ENCODE measurements at places on chromosomes 3 and 15.

- no peak for DNase-seq
These were observed 232.2 kb downstream of the UBE2E2 start for GRCh38 chr3:23435318-23435717.

DNA sequence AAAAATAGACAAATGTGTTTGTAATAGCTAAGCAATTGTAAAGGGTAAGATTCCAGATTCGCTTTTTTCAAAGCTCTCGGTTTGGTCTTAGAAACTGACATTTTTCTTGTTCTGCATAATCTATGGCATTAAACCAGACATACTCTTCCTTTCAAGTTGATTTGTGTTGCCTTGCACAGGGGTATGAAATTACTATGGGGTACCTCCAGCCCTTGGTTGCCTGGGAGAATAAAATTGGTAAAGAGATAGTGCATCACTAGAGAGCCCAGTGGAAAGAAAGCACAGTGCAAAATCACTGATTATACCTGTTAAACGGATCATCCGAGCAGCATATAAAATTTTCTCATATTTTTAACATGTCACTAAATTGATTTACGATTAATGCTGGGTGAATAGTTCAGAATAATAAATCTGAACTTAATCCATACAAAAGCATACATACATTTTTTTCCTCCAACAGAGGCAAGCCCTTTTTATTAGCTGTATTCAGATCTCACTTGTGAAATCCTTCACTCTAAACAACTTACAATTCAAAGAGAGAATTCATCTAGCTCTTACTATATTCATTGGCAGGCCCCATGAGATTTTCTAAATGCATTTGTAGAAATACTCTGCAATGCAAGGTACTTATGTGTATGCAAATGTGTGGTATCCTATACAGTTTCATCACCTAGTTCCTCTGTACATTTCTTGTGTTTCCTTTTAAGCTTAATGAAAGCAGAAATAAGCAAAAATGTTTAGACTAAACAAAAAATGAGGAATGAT, 224.4 kb downstream of the ROBO1 start:
- DNase-seq, result no peak

- no peak for DNase-seq
These were observed 296 bp downstream of the TPRA1 start for GRCh38 chr3:127590282-127590592.

GRCh38 chr3:62049033-62049432, 324.3 kb downstream of the FEZF2 start:
- no peak for DNase-seq

DNA sequence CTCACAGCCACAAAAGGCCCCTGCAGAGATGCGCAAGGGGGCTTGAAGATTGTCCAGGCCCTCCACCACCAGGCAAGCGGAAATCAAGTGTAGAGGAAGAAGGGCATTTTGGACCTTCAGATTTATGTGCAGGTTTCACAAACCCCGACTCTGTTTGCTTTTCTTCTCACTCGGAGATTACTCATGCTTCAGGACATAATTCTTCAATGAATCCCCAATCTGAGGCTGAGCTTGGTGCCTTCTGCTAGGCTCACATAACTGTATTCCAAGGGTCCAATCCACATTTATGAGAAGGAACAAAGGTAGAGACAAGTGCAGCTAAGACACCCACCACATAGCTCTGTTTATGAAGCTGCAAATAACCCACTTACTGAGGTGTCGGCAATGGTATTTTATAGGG, 50.6 kb upstream of the NMNAT3 start:
- no peak for DNase-seq

DNA sequence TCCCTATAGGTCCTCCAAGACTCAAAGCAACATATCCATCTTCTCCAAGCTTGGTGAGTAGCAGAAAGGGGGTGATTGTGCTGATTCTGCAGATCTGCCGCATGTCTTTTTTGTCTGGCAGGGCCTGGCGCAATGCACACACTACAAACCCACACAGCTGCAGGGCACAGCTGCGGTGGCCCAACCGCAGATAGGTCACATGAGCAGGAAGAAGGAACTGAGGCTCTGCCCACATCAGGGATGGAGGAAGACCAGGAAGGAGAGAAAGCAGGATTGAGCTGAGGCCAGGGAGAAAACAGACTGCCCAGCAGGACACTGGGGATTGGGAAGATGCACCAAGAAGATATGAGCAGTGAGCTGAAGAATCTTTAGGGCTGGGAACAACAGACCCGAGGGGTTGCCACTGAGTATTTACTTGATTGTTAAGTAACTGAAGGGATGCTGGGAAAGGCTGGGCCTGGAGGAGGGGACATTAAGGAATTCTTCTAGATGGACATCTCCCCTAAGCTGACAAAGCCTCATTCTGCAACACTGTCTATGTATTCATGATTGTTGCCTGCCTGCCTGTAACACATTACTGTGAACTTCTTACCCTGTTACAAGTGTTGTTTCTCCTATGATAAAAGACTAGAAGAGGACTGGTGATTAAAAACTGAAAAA, 126.7 kb downstream of the MYLK start:
- no peak for DNase-seq

DNA sequence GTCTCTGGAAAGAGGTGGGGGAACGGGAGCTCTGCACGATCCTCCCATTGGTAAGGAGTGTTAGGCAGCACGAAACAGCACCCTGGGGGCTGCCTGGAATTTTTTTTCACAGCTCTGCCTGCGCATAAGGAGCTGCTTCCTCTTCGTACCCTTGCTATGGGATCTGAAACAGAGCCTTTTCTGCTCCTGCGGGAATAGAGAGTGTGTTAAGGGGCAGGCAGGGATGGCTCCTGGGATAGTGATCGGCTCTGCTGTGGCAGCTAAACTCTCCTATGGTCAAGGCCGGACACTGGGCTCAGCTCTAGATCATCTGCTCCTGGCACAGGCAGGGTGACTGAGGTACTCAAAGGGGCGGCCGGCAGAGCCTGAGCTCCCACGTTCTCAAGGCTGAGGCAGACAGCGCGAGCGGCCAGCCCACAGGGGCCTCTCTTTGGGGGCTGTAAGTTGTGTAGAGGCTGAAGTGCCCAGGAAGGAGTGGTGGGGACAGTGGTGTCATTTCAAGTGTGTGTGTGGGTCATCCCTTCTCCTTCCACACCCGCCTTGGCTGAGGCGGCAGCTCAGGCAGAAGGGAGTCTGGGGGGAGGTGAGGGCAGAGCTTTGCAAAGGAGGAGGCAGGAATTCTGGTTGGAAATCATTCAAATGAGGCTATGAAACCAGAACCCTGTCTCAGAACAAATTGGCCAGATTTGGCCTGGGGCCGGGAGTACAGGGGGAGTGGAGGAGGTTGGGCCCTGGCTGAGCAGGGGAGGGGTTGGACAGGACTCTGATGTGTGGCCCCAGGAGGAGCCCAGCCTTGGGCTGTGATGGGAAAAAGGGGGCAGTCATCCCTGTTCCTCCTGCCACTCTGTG, 31.0 kb downstream of the EPHB3 start:
- DNase-seq, result no peak

GRCh38 chr3:24351779-24352469, 142.7 kb downstream of the THRB start:
- no peak for DNase-seq

DNA sequence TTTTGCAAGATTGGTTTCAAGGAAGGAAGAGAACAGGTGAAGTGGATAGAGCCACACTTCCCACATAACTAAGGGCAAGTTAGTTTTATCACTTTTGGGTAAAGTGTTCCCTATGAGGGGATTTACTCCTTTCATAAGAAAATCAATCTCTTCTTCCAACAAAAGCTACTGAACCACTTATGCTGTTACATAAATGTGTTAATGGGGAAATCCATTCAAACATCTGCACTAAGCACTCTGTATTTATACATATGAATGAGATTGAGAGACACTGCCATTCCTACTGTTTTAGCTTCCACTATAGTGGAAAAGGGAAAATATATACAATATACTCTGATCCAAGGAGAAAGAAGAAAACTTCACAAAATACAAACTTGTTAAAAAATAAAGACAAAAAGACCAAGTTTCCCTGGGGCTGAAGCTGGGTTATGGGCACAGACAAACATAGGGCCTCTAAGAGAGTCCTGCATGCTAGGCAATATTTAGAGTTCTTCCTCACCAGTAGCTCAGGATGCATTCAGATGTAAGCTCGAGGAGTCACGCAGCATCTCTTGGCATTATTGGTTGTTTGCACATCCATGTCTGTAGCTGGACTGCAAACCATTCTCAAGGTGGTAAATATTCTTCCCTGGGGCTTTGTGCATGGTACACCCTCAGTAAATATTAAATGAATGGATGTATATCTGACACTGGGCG, 454.2 kb downstream of the FGF12 start:
- no peak for DNase-seq

DNA sequence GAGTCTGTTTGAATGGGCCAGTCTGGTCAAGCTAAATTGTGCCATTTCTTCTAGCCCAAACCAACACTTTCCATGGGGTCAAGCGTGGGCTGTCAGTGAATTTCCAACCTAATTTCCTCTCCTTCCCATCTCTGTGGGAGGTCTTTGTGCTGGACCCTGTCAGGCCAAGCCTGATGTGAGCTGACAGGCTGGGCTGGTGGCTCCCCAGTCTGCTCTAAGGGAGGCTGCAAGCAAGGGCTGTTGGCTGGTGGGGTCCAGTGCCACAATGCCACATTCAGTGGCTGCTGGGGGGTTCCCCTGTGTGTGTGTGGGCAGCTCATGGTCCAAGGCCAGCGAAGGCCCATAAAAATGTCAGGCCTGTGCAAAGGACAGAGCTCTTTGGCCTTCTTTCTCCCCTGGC, 216.1 kb downstream of the OPA1 start:
- no peak for DNase-seq

DNA sequence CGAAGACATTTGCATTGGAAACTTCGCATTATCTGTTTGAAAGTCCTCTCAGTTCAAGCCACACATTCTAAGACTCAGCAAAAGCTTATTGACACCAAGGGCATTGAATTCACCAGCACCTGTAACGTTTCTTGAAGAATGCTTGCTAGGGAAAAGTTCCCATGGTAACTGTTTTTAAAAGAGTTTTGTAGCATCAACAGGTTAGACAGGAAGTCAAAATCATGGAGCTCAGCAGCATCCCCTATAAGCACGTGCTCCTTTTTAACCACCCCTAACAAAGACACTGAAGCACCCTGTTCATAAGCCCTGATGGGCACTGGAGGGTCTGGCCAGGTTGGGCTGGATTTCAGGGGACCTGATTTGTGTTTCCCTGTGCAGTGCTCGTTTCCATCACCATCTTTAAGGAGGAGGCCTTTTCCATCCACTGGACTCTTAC, 229.7 kb upstream of the BHLHE40 start:
- DNase-seq, result no peak

DNA sequence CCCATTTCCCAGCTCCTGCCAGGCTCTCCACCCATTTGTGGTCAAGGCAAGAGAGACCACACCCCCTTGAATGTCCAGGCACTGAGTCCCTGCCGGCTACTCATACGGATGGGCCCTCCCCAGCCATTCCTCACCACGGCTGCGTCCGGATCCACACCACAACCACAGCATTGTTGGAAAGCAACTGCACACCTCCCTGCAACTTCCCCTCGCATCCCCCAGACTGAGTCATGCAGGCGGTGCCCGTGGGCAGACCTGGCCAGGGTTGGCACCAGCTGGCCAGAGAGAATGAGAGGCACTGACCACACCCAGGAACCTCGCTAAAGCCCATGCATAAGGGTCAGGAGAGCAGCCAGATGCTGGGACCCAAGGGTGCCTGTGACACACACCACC, 30.5 kb downstream of the LOXL1 start:
- no peak for DNase-seq

DNA sequence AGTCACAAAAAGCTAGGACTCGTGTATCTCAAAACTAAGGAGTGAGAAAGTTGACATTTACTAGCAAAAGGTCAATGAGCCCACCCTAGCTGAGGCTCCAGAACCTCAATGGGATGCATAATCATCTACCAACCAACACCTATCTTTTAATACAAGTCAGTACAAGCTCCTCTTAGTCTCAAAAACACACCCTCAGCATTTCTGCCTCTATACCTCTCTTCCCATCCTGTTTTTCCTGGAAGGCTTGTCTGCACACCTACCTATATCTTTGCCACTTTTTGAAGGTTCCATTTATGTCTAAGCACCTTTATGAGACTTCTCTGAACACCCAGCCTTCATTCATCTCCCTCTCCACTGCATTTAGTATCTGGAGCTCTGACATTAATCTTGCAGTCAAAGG, 10.0 kb downstream of the WWTR1 start:
- DNase-seq, result no peak

GRCh38 chr15:76251717-76252116, 59.6 kb downstream of the ETFA start:
- DNase-seq, result no peak

GRCh38 chr3:72494626-72495025, 353.6 kb downstream of the SHQ1 start:
- DNase-seq, result no peak

DNA sequence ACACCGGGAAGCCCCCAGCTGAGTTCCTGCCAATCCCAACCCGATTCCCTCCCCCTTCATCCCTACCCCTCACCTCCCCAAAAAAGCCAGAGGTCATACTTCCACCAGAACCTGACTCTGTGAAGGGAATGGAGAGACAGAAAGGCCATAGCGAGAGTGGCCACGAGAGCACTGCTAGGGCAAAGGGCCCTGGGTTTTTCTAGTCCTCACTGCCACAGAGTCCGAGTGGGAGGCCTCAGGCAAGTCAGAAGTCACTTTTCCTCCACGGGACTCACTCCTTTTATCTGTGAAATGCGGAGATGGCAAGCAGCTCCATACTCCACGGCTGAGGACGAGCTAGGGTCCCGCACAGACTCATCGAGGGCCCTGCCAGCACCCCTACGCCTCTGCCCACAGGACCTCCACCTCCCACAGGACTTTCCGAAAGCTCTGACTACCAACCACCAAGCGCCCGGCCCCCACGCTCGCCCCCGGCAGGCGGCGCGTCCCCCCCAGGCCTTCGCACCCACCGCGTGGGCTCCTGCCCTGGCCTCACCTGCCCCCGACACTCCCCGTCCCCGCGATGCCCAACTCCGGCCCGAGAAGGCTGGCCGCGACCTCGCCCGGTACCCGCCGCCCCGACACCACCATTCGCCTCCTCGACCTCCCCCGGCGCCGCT, 792 bp downstream of the ATP13A3 start:
- DNase-seq, result no peak

GRCh38 chr15:94924057-94924456, 692.7 kb downstream of the MCTP2 start:
- no peak for DNase-seq

DNA sequence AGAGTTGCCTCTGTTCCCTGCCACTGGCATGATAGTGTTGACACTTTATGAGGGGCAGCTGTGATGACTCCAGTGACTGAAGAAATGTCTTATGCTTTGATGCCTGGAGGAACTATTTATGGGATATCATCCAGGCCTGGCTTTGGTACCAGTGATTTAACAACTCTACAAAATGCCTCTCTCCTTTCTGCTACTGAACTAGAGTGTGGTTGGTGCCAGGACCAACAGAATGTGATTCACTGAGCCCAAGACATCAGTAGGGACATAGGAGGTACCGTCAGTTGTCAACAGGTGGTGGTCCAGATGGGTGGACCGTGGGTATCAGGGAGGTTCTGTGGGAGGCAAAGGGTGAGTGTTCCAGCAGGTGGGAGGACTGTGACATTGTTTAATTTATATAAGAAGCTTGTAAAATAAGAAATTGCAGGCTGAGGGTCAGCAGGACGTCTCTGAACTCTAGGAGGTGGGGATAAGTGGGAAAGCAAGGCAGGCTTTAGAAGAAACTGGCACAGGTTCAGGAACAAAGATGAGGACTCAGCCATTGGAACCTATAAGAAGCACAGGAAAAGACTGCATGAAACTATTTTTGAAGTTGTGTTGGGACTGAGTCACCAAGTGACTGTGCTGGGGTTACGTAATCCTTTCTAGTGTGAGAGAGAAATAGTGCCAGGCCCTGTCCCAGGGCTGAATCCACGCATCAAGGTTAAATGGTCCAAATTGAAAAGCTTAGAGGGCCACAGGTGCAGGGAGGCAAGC, 28.5 kb upstream of the SLC7A14 start:
- no peak for DNase-seq
